Suppressor macrophage treated with lipopolysaccharide for 1 hour (primary cell): ENCODE measurements at places on chromosomes 7 and 10.

DNA sequence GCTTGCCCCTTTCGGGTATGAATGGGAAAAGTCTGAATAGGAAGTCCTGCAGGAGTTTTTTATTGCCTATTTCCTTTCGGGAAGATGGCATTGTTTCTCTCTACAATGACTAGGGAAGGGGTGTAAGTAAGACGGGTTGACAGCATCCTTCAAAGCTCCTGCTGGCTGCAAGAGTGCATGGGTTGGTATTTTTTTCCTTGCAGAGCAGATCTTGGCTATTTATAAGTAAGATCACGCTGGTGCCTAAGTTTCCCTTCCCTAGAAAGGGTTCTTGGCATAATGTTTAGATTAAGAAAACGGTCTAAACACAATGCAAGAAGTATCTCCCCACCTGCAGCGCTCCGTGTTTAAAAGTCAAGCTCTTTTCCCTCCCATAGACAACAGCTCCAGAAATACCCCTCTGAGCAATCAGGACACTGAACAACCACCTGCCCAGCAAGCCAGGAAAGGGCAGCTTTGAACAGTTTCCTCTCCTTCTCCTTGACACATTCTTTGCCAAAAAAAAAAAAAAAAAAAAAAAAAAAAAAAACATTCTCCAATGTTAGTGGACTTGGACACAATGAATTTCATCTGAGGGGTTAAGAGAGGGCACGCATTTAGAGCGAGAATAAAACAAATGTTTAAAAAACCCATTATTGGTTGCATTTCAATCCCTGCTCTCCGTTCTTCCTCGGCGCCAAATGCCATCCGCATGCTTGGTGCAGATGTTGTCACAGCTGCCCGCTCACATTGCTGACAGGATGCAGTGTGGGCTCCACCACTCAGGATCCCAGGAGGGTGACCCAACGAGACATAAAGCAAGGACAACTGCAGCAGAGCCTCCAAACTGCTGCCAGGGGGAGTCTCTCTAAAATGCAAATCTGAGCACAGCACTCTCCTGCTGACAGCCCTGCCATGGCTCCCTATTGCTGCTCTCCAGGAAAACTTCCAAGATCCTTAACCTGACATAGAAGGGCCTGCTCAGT lies 427.4 kb upstream of the MGMT start:
- DNase-seq: no peak

- DNase-seq: no peak
Observed at GRCh38 chr7:98357751-98358161, 43.1 kb downstream of the BAIAP2L1 start.

- DNase-seq: peak; percentile 97
Observed at GRCh38 chr10:97318772-97319651, at the start of gene FRAT1. FRAT1 (plus strand) TSS chr10:97319271; CDS start chr10:97319454, 183 bp downstream.

- DNase-seq: no peak
Observed at GRCh38 chr10:103042129-103042528, 124.0 kb downstream of the CNNM2 start.

GRCh38 chr7:100521076-100521475 lies 17.9 kb upstream of the AGFG2 start:
- DNase-seq: no peak

- DNase-seq: peak; percentile 61
Observed at GRCh38 chr10:124701881-124702656, 42.1 kb downstream of the FAM53B start.

DNA sequence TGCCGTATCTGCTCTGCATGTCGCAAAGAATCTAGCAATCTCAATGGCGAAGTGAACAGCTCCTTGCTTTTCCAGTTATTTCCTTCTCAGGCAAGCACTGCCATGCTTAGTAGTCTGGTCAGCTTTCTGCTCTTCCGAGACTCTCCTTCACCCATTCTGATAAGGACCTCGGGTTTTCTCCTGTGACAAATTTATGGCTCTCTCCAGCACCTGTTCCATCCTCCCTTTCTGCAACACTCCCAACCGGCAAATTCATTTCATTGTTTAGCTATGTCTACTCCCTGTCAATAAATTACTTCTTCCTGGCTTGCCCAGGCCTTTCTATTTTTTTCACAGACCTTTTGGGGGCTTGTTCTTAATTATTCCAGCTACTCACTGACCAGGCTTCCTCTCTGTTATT lies 252.6 kb downstream of the SORCS3 start:
- no peak for DNase-seq

- no peak for DNase-seq
Observed at GRCh38 chr7:7693881-7694280, 24.5 kb downstream of the RPA3 start.
